ENCODE measurements at places on chromosomes 2 and 18.
A peak's percentile ranks its signal among the peaks of the same experiment; 100 is the strongest.

GRCh38 chr2:189570570-189571031 is 10.0 kb downstream of the SLC40A1 start:
- DNase-seq: no peak

DNA sequence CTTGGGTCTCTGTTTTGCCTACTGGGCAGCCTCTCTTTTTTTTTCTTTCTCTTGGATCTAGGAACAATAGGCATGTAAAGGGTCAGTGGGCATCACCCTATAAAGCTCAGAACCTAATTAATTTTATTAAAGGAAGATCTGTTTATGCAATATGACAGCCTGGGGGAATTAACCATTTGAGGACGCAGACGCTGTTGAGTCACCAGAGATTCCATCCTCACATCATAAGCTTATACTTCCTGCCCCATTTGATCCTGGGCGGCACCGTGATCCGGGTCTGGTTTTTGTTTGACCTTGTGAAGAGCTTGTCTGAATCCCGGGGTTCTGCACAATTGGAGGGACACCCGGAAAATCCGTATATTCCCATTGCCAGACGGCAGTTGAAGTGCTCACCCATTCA is 16.8 kb upstream of the BCL11A start:
- DNase-seq: no peak

- DNase-seq: no peak
Observed at GRCh38 chr18:2896990-2897389, 50.2 kb downstream of the EMILIN2 start.

- no peak for DNase-seq
Observed at GRCh38 chr2:127382831-127383230, 4.9 kb downstream of the MAP3K2 start.

DNA sequence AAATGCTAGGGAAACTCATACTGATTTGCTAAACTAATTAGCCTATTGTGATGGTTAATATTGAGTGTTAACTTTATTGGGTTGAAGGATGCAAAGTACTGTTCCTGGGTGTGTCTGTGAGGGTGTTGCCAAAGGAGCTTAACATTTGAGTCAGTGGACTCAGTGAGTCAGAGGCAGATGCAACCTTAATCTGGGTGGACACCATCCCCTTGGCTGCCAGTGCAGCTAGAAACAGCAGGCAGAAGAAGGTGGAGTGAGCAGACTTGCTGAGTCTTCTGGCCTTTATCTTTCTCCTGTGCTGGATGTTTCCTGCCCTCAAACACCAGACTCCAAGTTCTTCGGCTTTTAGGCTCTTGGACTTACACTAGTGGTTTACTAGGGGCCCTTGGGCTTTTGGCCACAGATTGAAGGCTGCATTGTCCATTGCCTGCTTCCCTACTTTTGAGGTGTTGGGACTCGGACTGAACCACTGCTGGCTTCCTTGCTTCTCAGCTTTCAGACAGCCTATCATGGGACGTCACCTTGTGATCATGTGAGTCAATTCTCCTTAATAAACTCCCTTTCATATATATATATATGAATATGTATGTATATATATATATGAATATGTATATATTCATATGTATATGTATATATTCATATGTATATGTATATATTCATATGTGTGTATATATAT is 69.7 kb downstream of the RPRM start:
- no peak for DNase-seq

DNA sequence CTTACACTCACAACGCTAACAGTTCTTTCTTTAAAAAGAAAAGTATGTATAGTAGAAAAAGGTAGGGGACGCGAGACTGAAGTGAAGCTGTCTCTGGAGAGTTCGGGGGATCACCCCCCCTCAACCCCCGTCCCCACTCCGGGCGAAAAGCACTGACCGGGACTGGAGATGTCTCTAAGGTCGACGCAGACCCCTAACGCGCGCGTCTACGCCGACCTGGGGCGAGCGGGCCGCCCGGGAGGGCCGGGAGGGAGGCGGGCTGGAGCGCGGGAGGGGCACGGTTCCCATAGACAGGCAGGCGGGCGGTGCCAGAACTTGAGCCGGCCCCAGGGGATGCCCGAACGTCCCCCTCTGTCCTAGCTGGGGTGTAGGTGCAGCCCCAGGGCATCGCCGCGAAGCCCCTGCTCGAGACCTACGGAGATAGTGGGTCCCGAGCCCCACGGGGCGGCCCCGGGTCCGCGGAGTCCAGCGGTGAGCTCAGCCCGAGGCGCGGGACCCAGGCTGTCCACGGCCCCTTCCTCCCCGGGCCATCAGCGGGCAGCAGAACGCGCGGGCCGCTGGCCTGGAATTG is 82.2 kb downstream of the CHRNA1 start:
- DNase-seq: peak; percentile 4

GRCh38 chr2:126704434-126705160 is 48.6 kb downstream of the GYPC start:
- DNase-seq: no peak

GRCh38 chr18:35050705-35051195 is 9.5 kb downstream of the MAPRE2 start:
- DNase-seq: no peak

GRCh38 chr2:66498289-66498975 is 63.5 kb downstream of the MEIS1 start:
- DNase-seq: no peak

DNA sequence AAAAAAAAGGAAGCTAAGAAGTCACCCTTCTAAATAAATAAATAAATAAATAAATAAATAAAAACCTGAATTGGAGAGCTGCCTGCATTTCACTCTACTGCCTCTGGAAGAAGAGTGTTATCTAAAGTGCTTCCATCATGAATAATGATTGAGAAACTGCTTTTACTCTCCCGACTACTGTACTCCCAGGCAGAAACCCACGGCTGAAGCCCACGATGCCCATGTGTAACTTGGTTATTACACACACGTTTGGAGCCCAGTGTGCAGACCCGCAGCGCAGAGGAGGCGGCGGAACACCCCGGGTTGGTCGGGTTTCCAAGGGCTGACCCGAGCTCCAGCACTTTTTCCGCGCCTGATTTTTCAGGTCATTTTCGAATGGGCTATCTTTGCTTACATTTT is 697 bp upstream of the SPATS2L start:
- DNase-seq: no peak

GRCh38 chr2:230779607-230780006 is 67.0 kb downstream of the CAB39 start:
- DNase-seq: no peak

GRCh38 chr18:35721431-35722081 is 140.0 kb downstream of the GALNT1 start:
- DNase-seq: no peak

GRCh38 chr2:119751706-119752105 is 8.0 kb upstream of the PTPN4 start:
- DNase-seq: no peak

GRCh38 chr18:58183226-58183625 is 139.2 kb downstream of the NEDD4L start:
- peak; percentile 70 for DNase-seq

DNA sequence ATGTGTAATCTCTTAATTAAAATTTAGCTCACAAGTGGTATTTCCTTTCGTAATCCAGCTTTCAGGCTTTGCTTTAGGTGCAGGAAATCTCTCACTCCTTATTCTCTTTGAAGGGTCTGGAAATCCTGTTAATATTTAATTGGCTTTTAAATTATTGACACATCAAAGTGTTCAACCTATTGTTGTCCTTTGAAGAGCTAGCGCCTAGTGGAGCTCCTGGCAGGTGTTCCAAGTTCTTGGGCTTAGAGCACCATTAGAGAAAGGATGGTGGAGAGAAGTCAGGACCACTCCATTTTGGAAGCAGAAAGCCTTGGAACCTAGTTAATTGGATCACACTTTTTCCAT is 92.4 kb downstream of the CABLES1 start:
- no peak for DNase-seq

DNA sequence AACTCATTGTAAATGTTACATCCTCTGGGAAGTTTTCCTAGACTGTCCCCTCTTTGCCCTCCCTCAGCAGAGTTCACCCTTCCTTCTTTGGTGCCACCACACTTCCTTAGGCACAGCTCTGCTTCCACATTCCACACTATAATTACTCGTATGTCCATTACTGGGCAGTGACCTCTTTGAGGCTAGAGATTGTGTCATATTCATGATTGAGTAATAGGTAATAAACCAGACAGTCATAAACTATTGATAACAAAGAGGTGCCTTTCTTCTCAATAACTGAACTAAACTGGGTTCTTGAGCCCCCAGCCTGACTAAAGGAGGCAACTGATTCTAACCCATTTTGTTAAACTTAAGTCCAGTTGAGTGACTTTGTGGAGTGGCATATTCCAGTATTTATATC is 28.3 kb downstream of the MYO3B start:
- DNase-seq: no peak

DNA sequence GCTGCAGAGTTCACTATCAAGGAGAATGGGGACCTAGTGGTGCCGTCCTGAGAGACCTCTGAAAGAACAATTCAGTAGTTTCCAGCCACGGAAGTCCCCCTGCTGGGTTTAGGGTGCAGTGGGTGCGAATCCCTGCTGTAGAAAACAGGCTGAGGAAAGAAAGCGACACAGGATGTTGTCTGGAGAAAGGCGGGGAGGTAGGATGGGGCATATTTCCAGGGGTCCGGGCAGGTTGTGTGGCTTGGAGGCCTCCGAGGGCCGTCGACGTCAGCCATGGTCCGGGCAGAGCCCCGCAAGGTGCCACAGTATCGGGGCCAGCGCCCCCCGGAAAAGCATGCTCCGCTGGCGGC is 807 bp upstream of the CREB1 start:
- no peak for DNase-seq

DNA sequence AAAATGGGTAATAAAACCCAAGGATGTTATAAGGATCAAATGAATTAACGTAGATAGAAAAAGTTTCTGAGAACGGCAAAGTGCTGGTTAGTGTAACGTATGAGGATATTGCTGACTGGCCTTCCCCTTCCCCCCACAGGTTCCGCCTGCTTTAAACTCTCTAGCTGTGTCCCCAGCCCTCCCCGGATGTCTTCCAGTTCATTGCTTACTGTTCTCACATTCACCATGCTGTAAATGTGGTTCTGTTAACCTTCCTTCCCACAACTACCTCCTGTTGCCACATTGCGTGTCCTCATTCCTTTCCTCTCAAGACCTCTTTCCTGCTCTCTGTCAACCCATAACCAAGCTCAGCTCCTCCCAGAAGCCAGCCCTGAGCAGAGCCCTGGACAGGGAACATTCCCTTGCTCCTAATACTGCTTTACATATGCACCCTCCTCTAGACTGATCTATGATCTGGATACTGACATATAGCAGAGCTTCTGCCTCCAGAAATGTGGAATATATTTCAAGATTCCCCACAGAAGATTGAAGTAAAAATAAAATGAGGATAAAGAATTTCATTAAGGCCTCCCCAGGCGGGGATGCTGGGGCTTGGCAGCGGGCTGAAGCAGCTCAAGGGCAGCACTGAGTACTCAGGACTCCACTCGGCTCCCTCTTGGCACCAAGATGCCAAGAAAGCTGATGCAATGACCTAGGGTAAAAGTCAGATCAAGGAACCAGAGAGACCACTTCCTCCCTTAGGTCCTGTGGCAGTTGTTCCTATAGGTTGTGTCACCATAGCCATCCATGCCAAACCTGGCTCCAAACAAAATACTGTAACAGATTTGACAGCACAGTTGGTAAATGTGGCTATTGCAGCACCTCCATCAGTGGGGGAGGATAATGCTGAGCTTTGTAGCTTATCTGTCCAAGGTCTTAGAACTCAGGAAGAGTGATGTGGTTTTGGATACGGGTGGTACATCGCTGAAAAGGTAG is 136.4 kb upstream of the PIK3C3 start:
- no peak for DNase-seq

GRCh38 chr2:156400706-156401678 is 35.2 kb upstream of the GPD2 start:
- DNase-seq: peak; percentile 55

Data from NCI-H2171 (cell line).